ENCODE measurements at places on chromosomes 16 and 17.

DNA sequence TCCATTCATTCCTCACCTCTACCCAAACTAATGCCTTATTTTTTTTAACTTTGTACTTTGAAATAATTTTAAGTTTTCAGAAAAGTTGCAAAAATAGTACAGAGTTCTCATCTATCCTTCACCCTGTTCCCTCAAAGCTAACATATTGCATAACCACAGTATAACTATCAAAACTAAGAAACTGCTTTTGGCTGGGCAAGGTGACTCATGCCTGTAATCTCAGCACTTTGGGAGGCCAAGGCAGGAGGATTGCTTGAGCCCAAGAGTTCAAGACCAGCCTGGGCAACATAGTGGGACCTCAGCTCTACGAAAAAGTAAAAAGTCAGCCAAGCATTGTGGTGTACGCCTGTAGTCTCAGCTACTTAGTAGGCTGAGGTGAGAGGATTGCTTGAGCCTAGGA lies 147.7 kb downstream of the SKAP1 start:
- DNase-seq = no peak

DNA sequence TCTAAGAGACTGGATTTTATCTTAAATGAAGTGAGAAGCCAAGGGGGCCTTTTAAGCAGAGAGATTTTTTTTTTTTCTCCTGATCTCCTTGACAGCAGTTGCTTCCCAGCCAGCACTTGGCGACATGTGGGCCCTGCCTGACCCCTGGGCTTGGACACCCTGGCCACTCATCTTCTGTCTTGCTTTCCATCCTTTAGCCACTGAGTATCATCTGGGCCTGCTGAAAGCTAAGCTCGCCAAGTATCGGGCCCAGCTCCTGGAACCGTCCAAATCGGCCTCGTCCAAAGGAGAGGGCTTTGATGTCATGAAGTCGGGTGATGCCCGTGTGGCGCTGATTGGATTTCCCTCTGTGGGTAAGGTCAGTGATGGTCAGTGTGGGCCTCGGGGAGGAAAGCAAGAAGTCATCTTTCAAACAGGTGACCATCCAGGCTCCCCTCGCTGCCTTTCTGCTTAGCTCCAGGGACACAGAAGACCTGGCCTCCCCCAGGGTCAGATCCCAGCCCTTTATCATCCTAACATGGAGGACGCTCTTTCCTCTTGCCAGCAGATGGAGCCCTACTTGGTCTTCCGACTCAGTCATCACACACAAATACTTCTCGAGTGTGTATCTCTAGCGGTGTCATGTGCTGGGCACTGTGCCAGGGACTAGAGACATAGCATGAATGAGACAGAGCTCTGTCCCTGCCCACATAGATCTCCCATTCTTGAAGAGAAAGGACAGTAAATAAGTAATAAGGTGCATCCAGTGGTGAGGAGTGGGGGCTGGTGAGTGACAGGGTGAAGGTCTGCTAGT lies 6.1 kb downstream of the DRG2 start:
- no peak for DNase-seq

- DNase-seq = peak; percentile 77
Observed at GRCh38 chr17:41812381-41813151, at the start of gene FKBP10. TSS of gene FKBP10 (plus strand) at chr17:41813004. CDS start at chr17:41813035, 31 bp downstream.

- DNase-seq = no peak
Observed at GRCh38 chr17:30148376-30148775, 31.8 kb downstream of the NSRP1 start.

GRCh38 chr17:48181653-48182052 lies 74.1 kb downstream of the SNX11 start:
- no peak for DNase-seq

GRCh38 chr17:57256708-57257112 lies 387 bp downstream of the MSI2 start:
- DNase-seq = no peak

GRCh38 chr17:32486701-32487472 lies at the start of gene CDK5R1:
TSS of gene CDK5R1 (plus strand) at chr17:32486993. CDS start at chr17:32487621, 628 bp downstream.
- no peak for DNase-seq
